ENCODE measurements at places on chromosomes 3 and 15.

DNA sequence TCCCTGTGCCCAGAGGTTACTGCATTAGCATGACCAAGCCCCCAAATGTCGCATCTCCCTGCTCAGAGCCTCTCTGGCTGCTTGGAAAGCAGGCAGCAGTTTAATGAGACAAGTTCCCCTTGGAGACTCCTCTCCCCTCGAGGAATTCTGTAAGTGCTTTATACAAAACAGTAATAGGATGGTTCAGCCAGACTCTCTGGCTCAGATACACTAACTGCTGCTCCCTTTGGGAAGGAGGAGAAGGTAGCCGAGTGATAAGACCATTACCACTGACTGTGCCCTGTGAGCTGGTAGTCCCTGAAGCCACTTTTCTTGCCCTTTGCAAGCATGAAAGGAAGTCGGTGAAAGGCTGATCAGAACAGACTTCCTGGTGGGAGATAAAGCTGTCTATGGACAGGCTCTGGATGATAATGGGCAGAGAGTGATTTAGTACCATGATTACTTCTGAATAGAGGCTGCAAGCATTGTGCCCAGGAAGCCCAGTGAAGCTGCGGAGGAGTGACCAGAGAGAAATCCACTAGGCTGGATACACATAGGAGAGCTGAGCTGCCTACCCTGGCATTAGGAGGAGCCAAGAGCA, 100.8 kb downstream of the SEMA6D start:
- no peak for DNase-seq

DNA sequence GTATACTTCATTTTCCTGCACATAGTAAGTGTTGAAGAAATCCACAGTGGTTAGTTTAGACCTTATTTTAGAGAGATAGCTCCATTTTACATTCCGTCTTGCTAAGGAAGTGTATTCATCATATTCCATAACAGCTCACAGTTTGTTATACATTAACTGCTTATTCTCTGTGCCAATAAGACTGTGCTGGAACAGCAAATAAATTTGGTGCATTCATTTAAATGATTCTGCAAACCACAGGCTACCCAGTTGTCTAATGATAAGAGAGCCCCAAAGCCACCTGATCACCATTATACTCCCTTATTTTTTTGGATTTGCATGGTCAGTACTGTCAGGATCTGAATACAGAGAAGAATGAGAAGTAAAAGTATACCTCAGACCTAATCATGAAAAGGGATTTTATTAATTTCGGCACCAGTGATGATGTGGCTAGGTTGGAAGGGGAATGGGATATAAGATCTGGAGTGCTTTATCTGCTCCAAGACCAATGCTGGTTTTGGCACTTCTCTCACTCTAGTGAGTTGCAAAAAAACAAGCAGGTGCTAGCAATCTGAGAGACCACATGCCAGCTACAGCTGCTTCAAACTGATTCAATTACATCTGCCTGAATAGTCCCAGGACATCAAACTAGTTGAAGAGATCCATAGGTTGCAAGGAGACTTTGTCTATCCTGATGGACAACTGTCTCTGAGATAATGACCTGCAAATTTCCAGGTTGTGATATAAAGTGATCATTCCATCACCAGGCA, 254.8 kb downstream of the ZBTB20 start:
- DNase-seq, result no peak

GRCh38 chr3:102715030-102715697, 280.3 kb downstream of the ZPLD1 start:
- DNase-seq, result no peak

GRCh38 chr3:78986416-78987101, 781.2 kb downstream of the ROBO1 start:
- no peak for DNase-seq

DNA sequence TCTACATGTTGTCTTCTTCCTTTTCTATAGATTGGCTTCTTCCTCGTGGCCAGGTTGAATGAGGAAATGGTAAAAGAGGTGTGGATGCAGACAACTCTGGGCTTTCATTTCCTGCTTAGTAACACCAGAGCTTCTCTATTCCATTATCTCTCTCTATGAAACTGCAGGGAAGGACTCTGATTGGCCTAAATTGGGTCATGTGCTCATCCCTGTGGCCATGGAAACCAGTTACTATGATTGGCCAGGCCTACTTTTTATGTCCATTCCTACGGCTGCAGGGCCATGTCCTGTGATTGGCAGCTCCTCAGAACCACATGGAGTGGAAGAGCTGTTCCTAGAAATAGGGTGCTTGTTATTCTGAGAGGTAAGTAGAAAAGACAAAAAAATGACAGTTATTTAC, 486.9 kb upstream of the ADAMTS9 start:
- DNase-seq, result no peak

GRCh38 chr3:8959668-8960067, 3.6 kb downstream of the RAD18 start:
- no peak for DNase-seq

GRCh38 chr15:89340573-89340972, 5.9 kb upstream of the POLG start:
- DNase-seq, result no peak

DNA sequence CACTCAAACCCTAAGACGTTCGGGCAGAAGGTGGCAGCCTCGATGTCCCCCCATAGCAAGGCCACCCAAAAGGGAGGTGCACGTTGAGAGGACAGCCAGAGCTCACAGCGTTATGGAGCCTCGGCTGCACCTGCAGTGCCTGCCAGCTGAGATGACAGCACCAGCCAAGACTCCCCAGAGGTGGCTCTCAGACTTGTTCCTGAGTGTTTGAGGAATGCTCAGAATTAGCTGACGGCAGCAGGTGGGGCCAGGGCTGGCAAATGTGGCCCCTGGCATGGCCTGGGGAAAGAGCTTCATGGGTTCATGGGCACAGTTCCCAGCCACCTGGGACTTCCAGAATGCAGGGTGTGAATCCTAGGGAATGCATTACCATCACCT, 177.8 kb downstream of the KLF13 start:
- DNase-seq, result no peak

GRCh38 chr15:54159012-54159411, 180.8 kb downstream of the UNC13C start:
- no peak for DNase-seq

DNA sequence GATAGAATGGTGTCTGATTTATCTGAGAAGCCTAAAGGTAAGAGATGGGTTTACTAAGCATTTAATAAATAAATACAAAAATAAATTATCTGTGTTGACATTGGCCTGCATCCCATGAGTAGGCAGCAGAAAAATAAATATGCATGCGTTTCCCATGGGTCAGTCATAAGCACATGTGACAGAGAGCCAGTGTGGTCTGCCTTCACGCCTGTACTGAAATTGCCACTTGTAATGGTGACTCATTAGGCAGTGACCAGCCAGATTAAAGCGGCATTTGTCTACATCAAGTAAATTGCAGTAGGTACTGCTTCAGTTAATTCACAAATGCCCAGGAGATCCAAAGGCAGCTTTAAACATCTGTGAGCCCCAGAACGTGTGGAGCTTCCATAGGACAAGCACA, 399.6 kb downstream of the NAALADL2 start:
- no peak for DNase-seq

- DNase-seq, result no peak
Measured at GRCh38 chr3:182516597-182517336, 276.5 kb upstream of the ATP11B start.

- DNase-seq, result no peak
Measured at GRCh38 chr3:14455571-14456317, 53.3 kb downstream of the SLC6A6 start.

- no peak for DNase-seq
Measured at GRCh38 chr3:184785890-184786279, 26.1 kb upstream of the VPS8 start.

GRCh38 chr15:80503319-80503952, 99.3 kb downstream of the ARNT2 start:
- no peak for DNase-seq

Measured in activated naive CD4-positive, alpha-beta T cell (primary cell).